ENCODE measurements at places on chromosomes 11 and 22.

- DNase-seq, result no peak
These were observed 372.7 kb upstream of the ANO5 start for GRCh38 chr11:21820176-21820575.

GRCh38 chr22:44627521-44628139, 74.4 kb upstream of the PRR5 start:
- DNase-seq, result no peak

DNA sequence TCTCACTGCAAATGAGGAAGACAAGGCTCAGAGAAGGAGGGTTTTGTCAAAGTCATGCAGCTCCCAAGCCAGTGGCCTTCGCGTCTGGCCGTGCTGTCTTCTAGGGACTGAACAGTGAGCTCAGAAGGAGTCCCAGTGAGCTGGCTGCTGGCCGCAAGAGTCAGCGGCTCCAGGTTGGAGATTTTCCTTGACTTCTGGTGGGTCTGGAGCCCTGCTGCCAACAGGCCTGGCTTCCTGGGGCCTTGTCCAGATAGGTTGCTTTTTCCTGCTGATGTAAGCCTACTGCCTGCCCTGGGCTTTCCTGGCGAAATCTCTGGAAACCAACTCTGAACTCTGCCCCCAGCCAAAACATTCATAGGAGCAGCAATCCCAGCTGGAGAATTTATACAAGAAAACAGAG, 272.7 kb upstream of the CADM1 start:
- no peak for DNase-seq

- DNase-seq, result no peak
These were observed 112.0 kb downstream of the ARL14EP start for GRCh38 chr11:30434901-30435300.

DNA sequence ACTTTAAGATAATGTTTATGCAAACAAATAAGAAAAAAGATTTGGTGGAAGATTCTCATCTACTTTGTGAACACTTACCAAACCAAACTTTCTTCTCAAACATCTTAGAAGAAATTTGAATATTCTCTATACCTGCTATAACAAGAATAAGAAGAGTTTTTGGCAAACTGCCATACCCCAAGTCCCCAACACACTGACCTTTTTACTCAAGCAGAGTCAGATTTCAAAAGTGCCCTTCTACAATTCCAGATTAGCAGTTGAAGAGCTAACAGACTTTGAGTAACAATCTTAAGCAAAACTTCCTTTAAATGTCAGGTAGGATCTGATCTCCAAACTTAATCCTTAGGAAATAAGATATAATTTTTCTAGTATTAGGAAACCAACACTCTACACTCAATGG, 33.9 kb downstream of the TSG101 start:
- no peak for DNase-seq
